Activated naive CD8-positive, alpha-beta T cell treated with anti-CD3 and anti-CD28 coated beads, Interleukin-2, amount 10 ng/mL, durations not matched to agents 7 days and 5 days (primary cell): ENCODE measurements at places on chromosomes 7 and 10. TPM values are rescaled to one million over a fixed set of nuclear protein-coding genes. Genes with fewer than 3 reads are reported as not detected.

The URGCP gene
- total RNA-seq, result 26.5 TPM

The PRSS1 gene
- not detected for total RNA-seq

The TCAF2 gene
- total RNA-seq, result 20.3 TPM

- DNase-seq, result peak; percentile 53
Measured at GRCh38 chr10:103800789-103801540, 54.4 kb downstream of the SH3PXD2A start.

GRCh38 chr7:70208236-70209063 is 610.2 kb downstream of the AUTS2 start:
- no peak for DNase-seq

GRCh38 chr7:26298472-26299058 is 6.9 kb downstream of the SNX10 start:
- no peak for DNase-seq

The XRCC2 gene
- total RNA-seq, result 10.9 TPM

The POMZP3 gene
- total RNA-seq, result 12.7 TPM

The CH25H gene
- total RNA-seq, result not detected

DNA sequence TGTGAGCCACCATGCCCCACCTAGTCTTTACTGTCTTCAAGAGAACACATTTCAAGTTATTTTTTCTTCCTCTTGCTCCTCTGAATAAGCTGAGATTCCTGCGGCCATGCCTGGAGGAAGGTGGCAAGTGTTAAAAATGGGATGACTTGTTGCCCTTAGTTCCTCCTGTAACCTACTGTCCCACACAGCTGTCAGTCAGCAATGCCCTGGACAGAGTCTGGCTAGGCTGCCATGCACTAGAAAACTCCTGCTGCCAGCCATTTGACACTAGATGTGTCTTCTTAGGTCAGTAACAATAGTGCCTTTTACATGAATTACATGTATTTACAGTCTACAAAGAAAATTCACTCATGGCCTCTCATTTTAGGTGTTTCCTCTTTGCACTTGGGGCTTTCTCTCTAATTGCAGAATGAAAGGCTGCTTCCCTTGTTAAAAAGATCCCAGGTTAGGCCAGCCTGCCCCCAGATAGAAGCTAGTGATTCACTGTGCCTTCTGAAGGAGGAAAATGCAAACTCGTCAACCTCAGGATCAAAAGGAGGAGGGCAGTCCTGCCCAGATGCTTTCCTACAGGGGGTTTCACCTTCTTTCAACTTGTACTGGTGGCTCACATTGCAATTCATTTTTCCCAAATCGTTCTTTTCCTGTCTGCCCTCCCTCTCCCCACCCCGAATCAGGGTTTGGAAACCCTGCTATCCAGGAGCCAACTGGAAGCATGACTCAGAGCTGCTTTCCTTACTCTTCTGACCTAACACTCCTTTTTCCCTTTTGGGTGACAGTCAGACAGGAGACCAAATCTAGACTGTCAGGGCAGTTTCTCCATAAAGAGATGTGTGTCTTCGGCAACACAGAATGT is 136.6 kb downstream of the SPAG6 start:
- no peak for DNase-seq

The MOGAT3 gene
- not detected for total RNA-seq

DNA sequence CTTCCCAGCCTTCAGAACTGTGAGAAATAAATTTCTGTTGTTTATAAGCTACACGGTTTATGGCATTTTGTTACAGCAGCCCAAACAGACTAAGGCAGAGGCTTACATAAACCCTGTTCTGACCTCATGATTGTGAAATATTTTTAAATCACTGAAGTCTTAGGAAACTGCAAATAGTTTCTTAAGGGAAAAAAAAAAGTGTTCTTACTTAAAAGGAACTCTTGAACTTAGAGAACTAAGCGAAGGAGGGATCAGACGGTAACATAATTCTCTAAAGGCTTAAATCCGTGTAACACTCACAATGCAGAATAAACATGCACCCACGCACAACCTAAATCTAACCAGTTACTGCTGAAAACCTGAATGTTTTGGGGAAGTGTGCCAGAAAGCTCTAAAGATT is 749.1 kb upstream of the LRRTM3 start:
- DNase-seq, result no peak

DNA sequence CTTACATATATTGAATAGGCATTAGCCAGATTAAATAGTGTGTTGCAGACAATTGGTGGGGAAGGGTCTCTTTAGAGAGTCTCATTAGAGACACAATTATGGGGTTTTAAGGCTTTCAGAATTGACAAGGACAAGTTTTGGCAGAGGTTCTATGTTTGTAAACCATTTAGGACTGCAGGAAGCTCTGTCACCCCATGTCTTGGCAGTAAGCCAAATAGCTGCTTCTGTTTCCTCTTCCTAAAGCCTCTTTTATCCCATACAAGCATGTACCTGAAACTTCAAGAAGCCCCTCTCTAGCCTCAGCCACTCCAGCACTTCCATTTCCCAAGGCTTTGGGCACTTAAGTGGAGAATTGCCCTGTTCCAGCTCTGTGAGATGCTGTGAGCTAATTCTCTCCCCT is 21.8 kb upstream of the LRRC4 start:
- no peak for DNase-seq

GRCh38 chr7:69700331-69700730 is 102.1 kb downstream of the AUTS2 start:
- no peak for DNase-seq

- DNase-seq, result no peak
Measured at GRCh38 chr7:84123965-84124547, 70.5 kb downstream of the SEMA3A start.

DNA sequence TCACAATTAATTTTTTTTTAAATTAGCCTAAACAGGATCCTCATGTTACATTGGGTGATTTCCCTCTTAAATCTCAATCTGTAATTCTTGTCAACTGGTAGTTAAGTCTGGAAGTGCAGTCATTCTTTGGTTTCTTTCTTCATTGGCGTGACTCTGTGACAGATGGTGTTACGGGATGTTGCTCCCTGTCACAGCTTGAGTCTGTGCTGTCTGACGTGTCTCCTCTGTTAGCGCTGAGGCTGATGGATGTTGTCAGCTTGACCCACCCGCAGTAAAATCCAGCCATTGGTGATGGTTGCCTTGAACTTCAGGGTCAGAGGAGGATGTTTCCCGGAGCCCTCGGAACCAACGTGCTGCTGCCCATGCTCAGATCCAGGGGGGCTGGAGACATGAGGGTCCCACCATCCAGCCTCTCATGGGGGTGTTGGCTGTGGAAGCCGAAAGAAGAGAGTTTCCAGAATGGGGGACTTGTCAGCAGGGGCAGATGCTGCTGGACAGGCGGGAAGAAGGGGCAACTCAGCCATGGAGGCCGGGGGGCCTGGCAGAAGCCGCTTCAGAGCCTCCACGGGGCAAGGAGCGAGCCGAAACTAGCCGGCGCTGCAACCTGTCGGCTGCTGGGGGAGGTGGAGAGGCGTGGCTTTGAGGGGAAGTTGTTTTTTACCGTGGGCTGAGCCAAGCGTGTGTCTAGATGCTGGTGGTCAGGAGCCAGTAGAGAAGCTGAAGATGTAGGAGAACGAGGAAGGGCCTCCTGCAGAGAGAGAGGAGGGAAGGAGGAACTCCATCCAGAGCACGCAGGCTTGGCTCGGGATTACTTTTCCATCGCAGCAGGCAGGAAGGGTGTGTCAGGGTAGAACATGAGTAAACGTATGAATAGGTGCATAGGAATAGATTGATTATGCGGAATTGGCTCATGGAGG is 3.5 kb downstream of the SUN1 start:
- no peak for DNase-seq

The GATA3 gene
- 49.1 TPM for total RNA-seq

The SLC26A5 gene
- total RNA-seq, result 0.54 TPM

DNA sequence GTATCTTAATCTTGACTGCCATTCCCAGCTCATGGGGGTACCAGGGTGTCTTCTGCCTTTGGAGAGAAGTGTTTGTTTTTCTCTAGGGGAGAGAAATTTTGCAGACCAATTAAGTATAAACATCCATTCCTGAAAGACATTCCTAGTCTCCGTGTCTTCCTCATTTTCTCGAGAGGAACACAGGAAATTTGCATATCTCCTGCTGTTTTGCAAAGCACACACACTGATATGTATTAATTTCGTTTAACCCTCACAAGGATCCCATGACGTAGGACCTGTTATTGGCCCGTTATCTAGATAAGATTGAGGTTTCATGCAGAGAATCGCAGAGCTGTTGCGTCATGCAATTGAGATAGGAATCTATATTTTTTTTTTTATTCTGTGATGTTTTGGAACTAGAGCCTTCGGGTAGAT is 944 bp downstream of the RHBDD2 start:
- no peak for DNase-seq

DNA sequence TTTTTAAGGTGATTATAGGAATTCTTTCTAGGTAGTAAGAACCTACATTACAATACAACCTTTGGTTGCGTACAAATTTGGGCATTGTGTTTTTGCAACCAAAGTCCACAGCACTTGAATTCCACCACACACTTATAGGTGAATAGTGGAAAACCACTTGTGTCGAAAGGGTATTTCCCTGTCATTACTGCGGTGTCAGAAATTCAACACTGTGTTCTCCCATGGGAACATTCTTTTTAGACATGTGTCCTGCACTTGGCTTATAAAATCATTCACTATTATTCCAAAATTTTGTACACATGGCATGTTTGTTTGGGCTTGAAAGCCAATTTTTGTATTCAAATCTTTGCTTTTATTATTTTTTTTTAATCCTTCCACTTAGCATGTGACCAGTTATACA is 333.7 kb downstream of the PRPF18 start:
- no peak for DNase-seq

DNA sequence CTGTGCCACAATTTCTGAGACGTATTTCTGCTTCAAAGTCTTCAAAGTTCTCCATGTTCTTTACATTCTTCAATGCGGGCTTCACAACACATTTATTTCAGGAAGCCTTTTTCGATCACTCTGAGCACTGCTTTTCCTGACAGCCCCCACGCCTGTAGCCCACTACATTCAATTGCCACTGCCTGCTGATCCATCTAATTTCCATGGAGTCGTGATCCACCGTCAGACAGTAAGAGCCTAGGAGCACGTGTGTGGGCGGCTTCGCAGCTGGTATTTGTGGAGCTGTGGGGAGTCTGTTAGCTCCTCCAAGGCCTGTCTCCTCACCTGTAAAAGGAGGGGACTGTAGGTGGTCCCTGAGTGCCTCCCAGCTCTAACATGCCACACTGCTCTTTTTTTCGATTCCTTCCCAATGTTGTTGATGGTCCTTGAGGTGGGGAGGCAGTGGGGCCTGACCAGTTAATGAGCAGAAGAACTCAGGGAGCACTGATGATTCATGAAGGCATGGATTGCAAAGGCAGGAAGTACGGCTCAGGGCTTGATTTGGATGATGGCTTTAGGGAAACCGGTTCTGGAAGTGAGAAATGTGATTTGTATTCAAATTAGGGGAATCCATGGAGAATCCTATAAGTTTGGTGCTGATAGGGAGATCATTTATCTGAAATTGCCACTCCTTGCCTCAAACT is 401.1 kb upstream of the PODXL start:
- DNase-seq, result no peak

DNA sequence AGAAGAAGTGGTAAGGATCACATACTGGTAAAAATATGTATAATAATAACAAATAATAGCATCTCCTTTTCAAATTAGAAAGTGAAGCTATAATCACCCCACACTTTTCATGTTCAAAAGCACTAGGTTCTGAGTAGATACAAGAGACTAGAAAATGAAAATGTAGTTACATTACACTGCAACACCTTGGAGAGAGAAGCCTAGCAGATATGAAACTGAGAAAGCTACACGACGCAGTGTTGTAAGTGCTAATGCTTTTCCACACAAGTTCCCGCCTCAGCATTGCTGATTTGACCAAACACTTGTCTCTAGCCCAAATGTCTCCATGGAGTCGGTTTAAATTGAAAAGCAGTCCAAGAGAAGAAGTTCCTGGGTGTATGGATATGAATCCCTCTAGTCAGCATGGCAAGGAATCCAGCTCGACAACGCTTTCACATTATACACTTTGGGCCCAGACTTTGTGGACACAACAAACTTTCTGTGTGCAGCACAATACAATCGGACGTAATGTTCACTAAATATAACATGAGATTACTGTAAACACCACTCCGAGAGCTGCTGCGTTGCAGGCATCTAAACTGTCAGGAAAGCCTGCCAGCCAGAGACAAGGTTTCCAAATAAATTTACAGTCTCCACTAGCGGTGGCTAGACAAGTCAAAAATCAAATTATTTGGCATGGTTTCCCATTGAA is 1.7 kb downstream of the PDE1C start:
- no peak for DNase-seq

The PIP gene
- total RNA-seq, result not detected

- DNase-seq, result peak; percentile 82
Measured at GRCh38 chr7:156892081-156892800, 742 bp downstream of the LMBR1 start.

- no peak for DNase-seq
Measured at GRCh38 chr10:3971713-3972112, 186.7 kb upstream of the KLF6 start.

- no peak for DNase-seq
Measured at GRCh38 chr7:55130395-55131141, 111.8 kb downstream of the EGFR start.

- DNase-seq, result no peak
Measured at GRCh38 chr7:27840313-27840712, 100.4 kb downstream of the TAX1BP1 start.

GRCh38 chr10:23557777-23558176 is 118.9 kb downstream of the OTUD1 start:
- no peak for DNase-seq

DNA sequence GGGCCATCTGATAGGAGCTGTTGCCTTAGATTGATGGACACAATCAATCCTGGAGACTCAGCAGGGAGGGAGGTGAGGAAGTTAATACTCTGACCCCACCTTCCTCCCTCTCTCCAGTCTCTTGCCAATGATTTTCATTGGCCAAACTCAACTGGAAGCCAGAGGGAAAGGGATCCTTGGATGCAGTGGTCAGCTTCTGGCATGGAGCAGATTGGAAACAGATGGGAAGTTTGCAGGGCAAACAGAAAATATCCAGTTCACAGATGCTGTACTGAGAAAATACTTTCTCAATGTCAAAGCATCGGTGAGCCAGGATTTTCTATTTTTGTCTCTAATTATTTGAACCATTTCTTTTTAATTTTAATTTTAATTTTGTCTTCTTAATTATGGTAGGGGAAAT is 170.8 kb downstream of the BBS9 start:
- DNase-seq, result no peak

GRCh38 chr10:73863039-73863817 is 11.1 kb downstream of the CAMK2G start:
- no peak for DNase-seq

DNA sequence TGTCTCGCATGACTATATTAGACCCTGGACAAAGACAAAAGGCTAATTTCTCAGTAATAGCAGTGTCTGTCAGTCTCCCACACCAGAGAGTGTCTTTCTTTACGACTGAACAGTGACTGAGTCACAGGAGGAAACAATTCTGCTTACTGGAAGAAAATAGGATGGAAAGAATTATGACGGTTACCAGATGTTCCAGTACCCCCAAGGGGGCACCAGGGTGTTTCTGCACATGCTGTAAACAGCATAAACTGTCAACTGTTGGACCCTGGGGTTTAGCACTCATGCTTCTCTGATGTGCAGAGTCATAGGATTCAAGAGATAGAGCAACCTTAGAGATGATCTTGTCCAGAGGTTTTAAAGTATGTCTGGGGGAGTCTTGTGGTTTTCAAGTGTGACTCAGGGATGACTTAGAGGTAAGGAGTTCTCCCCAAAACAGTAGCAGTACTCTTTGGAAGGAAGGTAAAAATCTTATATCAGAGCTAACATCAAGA is 291.7 kb downstream of the THSD7A start:
- no peak for DNase-seq
